ENCODE measurements at places on chromosomes 7 and 10.

- DNase-seq, result no peak
Measured at GRCh38 chr10:102710609-102711008, 3.6 kb downstream of the ARL3 start.

- no peak for DNase-seq
Measured at GRCh38 chr7:149202831-149203231, 7.5 kb downstream of the ZNF282 start.

- peak; percentile 60 for DNase-seq
Measured at GRCh38 chr10:23158370-23158769, 33.7 kb upstream of the PTF1A start.

GRCh38 chr7:3956949-3957348 lies 655.9 kb downstream of the SDK1 start:
- DNase-seq, result no peak

DNA sequence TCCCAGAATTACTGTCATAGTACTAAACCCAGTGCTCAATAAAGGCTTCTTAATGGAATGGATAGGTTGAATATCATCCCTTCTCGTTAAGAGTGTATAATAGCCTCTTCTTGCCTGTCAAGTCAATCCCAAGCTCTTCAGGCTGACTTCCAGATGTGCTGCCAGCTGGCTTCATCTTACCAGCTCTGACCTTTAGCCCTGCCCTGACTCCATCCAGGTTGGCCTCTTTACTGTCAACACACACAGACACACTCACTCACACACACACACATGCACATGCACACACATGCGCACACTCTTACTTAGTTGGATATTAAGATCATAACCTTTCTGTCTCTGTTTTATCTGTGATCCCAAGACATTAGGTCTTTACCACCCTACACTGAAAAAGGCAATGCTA lies 49.1 kb downstream of the ASB4 start:
- DNase-seq, result no peak

- DNase-seq, result no peak
Measured at GRCh38 chr7:149849174-149849573, 11.0 kb downstream of the ZNF862 start.

DNA sequence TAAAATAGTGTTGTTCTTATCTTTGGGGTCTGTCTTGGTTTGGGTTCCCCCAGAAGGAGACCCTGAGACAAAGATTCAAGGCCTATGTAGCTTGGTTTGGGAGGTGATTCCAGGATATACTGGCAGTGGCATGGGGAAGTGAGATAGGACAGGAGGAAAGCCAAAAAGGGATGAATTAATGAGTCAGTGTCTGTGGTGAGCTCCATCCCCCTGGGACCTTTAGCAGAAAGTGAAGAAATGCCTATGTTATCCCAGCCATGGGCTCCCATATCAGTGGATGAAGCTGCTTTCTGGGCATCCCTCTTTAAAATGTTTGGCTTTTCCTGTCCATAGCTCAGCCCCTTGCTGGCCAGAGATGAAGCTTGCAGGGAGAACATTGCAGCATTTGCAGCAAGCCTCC lies 217.0 kb upstream of the CTBP2 start:
- DNase-seq, result no peak

- peak; percentile 85 for DNase-seq
Measured at GRCh38 chr10:22246680-22247391, 29.0 kb upstream of the EBLN1 start.

- DNase-seq, result no peak
Measured at GRCh38 chr7:35987016-35987415, 166.0 kb upstream of the EEPD1 start.

DNA sequence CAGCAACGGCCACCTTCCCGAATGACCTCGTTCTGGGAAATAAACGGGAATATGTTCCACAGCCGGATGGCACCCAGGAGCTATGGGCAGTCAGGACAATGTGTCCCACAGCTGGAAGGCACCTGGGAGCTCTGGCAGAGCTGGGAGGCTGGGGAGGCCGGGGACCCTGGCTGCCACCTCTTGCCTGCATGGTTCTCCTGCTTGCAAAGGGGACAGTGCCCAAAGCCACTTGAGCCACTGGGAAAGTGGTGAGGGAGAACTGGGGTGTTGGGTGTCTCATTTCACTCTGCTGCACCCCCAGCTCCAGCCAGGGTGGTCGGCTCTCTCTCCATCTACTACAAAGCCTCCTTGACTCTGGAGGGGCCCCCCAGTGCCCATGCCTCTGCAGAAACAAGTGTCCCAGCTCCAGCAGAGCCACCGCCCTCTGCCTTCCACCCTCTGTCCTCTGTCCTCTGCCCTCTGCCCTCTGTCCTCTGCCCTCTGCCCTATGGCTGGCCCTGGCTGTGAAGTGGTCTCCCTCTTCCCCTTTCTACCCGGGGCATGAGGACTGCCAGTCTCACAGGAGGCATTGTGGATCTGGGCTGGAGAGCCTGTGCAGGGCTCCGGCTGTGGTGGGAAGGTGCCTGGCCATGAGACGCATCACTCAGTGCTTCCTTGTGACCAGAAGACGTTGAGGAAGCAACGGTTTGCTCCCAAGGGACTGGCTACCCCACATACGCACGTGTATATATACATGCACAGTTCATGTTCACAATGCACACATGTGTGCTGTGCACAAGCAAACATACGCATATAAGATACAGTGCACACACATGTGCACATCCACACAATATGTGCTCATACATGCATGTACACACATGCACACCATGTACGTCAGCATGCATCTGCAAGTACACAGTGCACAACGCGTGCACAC lies 21.5 kb upstream of the INPP5A start:
- no peak for DNase-seq

GRCh38 chr7:43750016-43750887 lies 8.2 kb upstream of the BLVRA start:
- no peak for DNase-seq

- peak; percentile 26 for DNase-seq
Measured at GRCh38 chr7:3154881-3155494, 111.3 kb upstream of the CARD11 start.

DNA sequence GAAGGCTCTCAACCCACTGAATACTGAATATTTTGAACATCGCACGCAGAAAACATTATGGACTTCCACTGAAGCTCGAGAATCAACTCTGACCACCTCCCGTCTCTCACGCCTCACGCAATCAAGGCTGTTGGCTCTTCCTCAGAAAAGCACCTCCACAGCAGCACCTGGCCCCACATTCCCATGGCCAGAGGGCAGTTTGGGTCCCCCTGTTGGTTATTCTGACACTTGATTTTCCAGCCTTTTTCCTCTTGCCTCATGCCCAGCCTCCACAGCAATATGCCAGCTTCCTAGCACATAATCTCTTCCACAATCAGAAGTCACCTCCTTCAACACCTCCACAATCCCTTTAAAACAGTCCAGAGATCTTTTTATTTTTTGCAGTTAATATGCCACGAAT lies 55.9 kb downstream of the SVOPL start:
- DNase-seq, result no peak

- no peak for DNase-seq
Measured at GRCh38 chr7:151125470-151125845, 39.2 kb downstream of the AGAP3 start.
